Esophagus squamous epithelium (tissue), 5 donors: ENCODE measurements at places on chromosomes 11 and 22.

DNA sequence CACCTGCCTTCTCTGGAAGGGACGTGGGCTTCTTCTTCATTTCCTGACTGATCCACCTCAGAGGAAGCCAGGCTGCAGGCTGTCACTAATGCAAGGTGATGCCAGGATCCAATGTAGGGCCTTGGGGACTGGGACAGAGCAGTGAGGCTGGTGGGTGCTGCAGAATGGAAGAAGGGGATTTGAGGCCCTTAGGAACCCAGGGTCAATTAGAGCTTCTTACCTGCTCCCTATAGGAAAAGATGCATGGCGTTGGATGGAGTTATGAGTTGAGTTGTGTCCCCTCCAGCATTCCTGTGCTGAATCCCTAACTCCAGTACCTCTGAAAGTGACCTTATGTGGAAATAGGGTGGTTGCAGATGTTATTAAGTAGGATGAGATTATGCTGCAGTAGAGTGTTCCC lies 190.4 kb downstream of the MIAT start:
- no peak for DNase-seq

DNA sequence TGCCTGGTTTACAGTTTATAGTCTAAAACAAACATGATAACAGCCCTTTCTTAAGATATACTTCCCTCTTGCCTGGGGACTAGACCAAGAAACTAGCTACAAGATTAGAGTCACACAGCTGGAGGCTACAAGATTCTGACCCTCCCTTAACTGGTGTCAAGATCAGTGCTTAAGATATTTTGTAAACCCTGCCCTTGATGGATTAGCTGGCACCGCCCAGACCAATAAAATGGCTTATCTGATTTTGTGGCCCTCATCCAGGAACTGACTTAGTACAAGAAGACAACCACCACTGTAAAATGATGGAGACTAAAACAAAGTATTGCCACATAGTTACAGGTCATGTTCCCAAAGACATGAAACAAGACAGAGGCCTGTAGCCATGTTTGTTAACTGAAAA lies 53.4 kb downstream of the FAM181B start:
- no peak for DNase-seq

DNA sequence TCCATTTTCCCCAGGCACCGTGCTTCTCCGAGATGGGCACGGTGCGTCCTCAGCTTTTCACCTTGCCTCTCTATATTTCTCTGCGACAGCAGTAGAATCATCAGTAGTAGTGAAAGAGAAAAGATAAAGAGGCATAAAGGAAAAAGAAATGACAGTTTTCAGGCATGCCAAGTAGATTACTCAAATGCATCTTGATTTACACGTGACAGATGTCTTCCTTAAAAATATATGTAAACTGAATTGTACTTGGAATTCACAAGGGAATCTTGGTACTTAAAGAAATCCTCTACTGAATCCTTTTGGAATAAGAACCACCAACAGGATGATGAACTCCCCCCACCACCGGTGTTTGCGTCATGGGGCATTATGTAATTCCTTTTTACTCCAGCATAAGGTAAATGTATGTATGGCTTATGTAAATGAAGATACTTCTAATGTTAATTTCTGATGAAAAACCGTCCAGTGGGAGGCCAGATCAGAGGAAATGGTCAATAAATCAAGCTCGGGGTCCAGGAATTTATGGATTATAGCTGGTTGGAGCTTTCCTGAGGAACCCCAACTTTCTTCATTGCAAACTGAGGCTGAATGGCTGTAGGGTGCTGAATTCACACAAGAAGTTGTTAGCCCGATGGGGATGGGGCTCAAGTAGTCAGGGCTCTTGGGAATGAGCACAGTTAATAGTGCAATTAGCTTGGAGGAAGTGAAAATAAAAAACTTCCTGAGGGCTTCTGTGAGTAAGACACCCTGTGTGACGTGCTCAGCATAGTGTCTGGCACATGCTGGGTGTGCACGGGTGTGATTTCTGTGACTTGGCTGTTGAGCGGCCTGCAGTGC lies 630.4 kb downstream of the OPCML start:
- no peak for DNase-seq

- DNase-seq = peak; percentile 24
These were observed 1.0 kb upstream of the SESN3 start for GRCh38 chr11:95231881-95232605.

GRCh38 chr11:132475026-132475425 lies 1057.3 kb downstream of the OPCML start:
- no peak for DNase-seq

DNA sequence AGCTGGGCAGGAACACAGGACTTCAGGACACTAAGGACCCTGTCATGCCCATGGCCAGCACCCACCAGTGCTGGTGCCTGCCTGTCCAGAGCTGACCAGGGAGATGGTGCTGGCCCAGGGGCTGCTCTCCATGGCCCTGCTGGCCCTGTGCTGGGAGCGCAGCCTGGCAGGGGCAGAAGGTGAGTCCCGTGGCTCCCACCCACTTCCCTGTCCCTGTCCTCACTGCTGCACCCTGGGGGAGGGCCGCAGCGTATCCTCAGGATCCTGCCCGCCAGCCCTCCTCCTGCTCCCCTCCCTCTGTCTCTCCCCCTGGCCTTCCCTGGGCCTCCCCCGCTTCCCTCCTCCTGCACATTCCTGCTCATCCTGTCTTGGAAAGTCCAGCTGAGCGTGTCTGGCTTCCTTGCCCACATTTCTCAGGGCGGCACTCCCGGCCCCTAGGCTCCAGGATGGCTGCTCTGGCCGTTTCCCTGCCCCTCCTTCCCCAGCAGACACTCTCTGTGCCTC lies 8.7 kb downstream of the CSF2RB start:
- DNase-seq = no peak

- DNase-seq = no peak
These were observed 52.0 kb upstream of the CHRNA10 start for GRCh38 chr11:3723014-3723708.

DNA sequence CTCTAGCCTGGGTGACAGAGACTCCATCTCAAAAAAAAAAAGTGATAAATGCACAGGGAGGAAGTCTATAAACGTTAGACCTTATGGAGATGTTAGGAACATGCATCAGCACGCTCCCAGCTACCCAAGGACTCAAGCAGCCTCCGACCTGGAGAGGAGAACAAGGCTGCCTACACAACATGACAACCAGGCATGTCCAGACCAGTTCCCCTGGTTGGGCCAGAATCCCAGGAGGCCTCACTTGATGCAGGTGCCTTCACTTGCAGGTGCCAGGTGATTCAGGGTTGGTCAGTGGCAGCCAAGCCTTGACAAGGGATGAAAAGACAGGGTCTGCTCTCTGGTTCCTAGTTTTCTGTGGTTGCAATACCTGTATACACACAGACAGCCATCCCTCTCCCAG lies 5.9 kb downstream of the RANGAP1 start:
- no peak for DNase-seq

- DNase-seq = no peak
These were observed 28.6 kb downstream of the ATG16L2 start for GRCh38 chr11:72842653-72843330.

- DNase-seq = no peak
These were observed 70.1 kb upstream of the PICALM start for GRCh38 chr11:86138958-86139357.

GRCh38 chr11:76736773-76737495 lies 46.2 kb upstream of the TSKU start:
- DNase-seq = no peak

- no peak for DNase-seq
These were observed 99.1 kb downstream of the GAB2 start for GRCh38 chr11:78318321-78319114.

GRCh38 chr11:104343578-104343977 lies 179.6 kb upstream of the PDGFD start:
- no peak for DNase-seq

- DNase-seq = no peak
These were observed 1.1 kb downstream of the CSTF3 start for GRCh38 chr11:33160136-33160535.

- DNase-seq = no peak
These were observed 156.4 kb upstream of the TBCEL start for GRCh38 chr11:120867531-120867930.

DNA sequence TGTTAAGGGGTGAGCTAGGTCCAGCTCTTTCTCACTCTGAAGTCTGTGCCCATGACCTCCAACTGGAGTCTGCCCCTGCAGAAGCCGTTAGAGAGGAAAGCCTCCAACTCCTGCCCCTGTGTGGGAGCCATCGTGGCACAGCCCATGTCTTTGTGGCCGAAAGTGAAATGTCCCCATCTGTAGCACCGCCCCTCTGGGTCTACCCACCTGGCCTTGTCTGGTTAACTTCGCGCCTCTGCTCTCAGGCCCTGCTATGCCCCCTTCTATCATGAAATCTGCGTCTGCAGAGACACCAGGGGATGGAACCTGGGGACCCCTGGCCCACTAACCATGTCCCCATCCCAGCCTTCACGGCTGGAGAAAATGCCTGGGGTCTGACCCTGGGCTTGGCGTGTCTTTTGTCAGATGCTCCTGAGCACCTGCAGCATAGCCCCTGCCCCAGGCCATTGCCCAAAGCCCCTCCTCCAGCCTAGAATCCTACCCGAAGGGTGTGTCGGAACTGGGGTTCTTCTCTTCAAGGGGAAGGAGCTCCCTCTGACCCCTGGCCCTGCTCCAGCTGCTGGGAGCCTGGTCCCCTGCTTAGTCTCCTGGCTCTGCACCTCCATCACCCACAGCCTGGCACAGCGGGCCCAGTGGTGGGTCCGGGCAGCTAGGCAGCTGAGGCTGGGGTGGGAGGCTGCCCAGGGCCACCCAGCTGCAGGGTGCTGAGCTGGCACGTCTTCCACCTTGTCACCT lies 35.8 kb upstream of the HMOX1 start:
- DNase-seq = no peak

DNA sequence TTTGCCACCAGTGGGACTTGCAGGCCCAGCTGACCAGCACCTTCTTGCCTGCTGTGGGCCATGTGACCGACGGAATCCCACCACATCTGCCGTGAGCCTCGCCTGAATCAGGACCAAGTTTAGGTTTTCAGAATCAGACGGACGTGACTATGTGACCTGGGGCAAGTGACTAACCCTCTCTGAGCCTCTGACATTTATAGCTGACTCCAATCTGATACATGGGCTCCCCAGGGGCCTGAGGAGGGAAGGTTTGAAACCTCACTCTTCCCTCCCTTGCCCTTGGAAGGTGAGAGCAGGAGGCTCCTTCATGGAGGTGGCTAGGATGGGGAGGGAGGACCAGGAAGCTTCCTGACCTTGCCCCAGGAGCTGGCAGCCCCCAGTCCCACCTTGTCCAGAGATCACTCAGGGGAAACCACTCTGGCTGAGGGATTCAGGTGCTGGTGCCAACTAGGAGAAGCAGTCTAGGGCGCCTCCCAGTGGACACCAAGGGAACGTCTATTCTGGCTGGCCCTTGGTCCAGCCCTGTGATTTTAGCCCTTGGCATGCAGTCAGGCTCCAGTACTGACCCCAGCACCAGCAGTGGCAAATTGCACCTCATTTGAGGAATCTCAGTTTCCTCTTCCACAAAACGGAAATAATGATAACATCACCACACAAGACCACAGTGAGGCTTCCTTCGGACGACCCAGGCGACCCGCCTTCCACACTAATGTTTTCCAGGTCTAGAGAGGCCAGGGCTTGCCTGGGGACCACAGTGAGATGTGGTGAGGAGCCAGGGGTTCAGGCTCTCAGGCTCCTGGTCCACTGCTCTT lies 47.2 kb upstream of the SYT7 start:
- DNase-seq = no peak

DNA sequence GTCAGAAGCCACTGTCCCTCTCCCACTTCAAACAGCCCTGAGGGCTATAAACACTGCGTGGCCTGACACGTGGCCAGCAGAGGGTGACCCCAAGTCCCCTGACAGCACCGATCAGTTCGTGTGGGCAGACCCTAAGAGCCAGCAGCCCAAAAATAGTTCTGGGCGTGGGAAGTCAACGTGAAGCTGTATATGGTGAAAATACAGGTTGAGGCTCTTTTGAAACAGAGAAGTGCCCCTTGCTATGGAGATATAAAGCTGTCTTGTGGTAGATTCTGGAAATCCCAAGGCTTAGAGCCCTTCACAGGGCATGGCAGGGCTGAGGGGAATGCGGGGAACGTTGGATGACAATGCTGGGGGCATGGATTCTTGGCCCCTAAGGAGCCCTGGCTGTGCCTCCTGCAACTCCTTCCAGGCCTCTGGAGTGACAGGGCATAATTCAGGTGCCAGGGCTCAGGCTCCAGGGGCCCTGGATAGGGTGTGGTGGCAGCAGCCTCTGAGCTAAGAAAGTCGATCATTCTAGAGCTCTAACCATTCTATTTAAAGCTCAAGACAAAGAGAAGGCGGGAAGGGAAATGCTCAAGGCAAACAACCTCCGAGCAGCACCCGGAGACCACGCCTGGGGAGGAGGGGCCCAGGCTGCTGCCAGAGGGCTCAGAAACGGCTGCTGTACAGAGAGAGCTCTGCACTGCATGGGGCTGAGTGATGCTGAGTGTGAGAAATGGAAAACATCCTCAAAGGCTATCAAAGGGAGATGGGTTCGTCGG lies 60.4 kb upstream of the CD5 start:
- DNase-seq = no peak

- DNase-seq = no peak
These were observed 2.6 kb downstream of the AP1B1 start for GRCh38 chr22:29385748-29386147.

- no peak for DNase-seq
These were observed 27.1 kb downstream of the GGTLC2 start for GRCh38 chr22:22671506-22671905.

DNA sequence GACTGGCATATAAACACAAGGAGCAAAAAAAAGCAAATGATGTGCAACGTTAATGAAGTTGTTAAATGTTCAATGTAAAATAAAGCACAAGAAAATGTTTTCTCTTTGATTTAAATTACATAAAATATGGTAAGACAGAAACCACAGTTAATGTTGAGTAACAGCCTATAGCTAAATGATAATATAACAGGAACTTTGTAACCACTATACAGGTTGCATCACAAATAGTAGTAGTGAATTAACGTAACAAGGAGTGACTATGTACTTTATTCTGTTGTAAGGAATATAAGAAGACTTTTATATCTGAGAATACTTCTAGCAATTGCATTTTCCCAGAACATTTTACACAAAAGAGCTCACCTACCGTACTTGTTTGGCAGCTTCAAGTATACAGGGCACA lies 16.9 kb downstream of the SAAL1 start:
- no peak for DNase-seq

DNA sequence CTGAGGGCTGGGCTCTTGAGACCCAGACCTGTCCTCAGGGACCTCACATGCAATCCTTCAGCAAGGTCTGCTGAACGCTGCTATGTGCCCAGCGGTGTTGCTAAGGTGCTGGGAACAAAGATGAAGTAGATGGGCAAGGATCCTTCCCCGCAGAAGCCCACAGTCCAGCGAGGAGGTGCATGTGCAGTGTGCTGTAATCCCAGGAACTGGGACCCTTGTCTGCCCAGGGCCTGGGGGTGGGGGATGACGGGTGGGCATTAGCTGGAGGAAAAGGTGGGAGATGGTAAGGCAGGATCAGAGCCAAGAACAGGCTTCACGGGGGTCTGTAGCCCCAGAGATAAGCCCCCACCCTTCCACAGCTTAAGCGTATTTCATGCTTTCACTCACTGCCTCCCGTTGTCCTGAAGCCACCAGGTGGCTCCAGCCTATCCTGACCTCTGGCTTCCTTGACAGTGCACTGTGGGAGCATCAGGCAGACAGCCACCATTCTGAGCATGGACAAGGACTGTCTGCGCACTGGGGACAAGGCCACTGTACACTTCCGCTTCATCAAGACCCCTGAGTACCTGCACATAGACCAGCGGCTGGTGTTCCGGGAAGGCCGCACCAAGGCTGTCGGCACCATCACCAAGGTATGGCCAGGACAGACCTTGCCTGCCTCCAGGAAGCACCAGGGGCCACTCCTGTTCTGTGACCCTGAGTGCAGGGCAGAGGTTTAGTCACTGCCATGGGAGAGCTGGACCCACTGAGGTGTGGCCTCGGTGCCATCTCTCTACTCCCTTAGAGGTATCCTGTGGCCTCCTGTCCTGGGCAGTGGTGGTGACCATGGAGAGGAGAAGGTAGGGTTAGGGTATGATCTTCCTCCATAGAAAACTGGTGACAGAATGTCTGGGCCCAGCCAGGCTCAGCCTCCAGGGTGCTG lies 22.0 kb downstream of the GTPBP1 start:
- DNase-seq = no peak
